Posterior vena cava (tissue), 2 donors: ENCODE measurements at places on chromosomes 7 and 10. TPM values are rescaled to one million over a fixed set of nuclear protein-coding genes. Genes with fewer than 3 reads are reported as not detected.

The KLHL7 gene
- total RNA-seq, result 28.6 TPM

The MEOX2 gene
- total RNA-seq, result 31.7 TPM

The SEC31B gene
- 7.0 TPM for total RNA-seq

The WIPF3 gene
- 21.4 TPM for total RNA-seq

The NEURL1 gene
- 0.48 TPM for total RNA-seq

- no peak for DNase-seq
Measured at GRCh38 chr10:113911839-113912238, 57.4 kb downstream of the NHLRC2 start.

DNA sequence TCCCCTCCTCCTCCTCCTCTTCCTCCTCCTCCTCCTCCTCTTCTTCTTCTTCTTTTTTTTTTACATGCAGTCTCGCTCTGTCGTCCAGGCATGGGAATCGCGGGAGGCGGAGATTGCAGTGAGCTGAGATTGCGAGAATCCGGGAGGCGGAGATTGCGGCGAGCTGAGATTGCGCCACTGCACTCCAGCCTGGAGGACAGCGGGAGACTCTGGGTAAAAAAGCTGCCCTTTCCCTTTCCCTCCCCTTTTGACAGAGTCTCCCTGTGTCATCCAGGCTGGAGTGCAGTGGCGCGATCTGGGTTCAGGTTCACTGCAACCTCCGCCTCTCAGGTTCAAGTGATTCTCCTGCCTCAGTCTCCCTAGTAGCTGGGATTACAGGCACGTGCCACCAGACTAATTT lies 168.1 kb upstream of the MALRD1 start:
- DNase-seq, result no peak

DNA sequence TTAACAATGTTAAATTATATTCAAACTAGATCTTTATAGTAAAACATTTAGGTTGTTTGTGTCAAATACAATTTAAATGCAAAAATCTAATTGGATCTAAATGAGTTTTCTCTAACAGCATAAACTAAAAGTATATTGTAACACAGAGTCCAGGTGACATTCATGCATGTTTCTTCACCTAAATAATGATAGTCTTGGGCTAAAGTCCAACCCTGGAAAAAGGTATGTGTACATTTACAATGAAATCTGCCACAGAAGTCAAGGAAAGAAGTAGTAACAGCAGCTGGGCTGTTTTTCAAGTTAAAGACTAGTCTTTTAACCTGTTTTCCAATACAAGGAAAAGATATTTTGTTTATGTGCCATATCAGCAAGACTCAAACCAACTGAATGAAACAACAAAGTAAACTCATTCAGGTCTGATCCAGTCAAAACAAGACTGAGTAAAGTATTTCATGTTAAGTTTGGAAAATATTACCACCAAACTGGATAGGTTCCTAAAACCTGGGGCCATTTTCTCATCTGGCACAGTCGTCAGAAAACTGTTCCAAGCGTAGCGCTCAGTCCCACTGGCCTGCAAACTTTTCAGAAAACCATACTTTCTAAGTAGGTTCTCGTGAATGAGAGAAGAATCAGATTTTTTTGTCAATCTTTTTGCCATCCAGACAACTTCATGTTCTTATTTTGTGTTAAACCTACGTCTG lies 349.2 kb downstream of the HGF start:
- DNase-seq, result no peak
